ENCODE measurements at places on chromosomes 2 and 18. TPM values are rescaled to one million over a fixed set of nuclear protein-coding genes. Genes with fewer than 3 reads are reported as not detected.

DNA sequence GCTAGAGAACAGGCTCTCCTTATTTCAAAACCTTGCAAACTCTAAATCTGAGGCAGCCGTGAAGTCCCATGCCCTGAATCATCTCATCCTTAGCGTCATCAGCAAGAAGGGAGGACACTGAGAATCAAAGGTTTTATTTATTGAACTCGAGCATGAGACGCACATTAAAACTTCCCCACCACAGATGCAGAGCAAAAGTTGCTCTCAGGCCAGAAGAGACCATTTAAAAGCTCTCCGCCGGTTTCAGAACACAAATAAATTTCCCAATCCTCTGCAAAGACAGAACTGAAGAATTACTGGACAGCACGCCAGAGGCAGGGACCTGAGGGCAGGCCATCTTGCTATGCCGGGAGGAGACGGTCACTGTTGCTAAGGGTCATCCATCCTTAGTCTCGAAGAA lies 1.3 kb downstream of the AMMECR1L start:
- no peak for DNase-seq

DNA sequence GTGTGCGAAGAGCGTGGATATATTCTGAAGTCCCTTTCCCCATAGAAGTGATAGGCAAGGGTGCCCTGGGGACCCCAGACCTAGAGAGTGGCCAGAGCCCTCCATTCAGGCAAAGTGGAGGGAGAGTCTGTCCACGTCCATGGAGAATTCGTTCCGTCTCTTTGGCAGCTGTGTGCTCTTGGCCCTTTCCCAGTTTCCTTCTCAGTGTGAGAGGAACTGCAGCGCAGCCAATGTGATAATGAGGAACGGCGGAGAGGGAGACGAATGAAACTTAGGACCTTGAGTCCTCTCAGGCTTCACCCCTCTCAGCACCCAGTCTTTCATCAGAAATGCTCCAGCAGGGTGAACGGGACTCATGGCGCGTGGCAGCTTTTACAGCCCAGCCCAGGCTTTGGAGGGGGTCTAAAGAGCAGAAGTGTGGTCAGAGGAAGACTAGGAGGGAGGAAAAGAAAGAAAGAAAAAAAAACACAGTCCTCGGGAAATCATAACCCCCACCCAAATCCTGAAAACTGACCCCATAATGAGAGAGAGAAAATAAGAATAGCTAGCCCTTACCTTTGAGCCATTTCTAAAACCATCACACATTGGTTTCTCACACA lies 95.0 kb upstream of the RIOK3 start:
- peak; percentile 58 for DNase-seq

The CASP8 gene
- total RNA-seq, result 2.6 TPM

The RGPD3 gene
- total RNA-seq, result not detected

The FAM228A gene
- not detected for total RNA-seq

The ABCG5 gene
- total RNA-seq, result not detected

Data from uterus (tissue), 4 donors.